ENCODE measurements at places on chromosomes 2 and 18. TPM values are rescaled to one million over a fixed set of nuclear protein-coding genes. Genes with fewer than 3 reads are reported as not detected.

The RAB27B gene
- 2.0 TPM for total RNA-seq

The KIF5C gene
- 4.4 TPM for total RNA-seq

The SFT2D3 gene
- 4.8 TPM for total RNA-seq

The TRIM54 gene
- total RNA-seq, result 0.31 TPM

The NT5DC4 gene
- total RNA-seq, result not detected

The KCNG2 gene
- total RNA-seq, result not detected

The LYG2 gene
- total RNA-seq, result not detected

The IKZF2 gene
- total RNA-seq, result 30.8 TPM

The EMILIN1 gene
- total RNA-seq, result 1.4 TPM

The INPP4A gene
- total RNA-seq, result 152 TPM

The OXER1 gene
- total RNA-seq, result not detected

GRCh38 chr2:126656431-126657147 is 631 bp downstream of the GYPC start:
- peak overlapping the region; percentile 98 for H3K27ac ChIP-seq
- peaks cover 44% of the 10 kb centered on the region for H3K36me3 ChIP-seq
- peak overlapping the region; percentile 97 for H3K4me3 ChIP-seq
- H3K27me3 ChIP-seq, result no peaks in the 10 kb centered on the region

GRCh38 chr2:239271882-239272281 is 128.9 kb downstream of the HDAC4 start:
- no peak overlapping the region for H3K27ac ChIP-seq
- no peak overlapping the region for H3K4me3 ChIP-seq
- peaks cover 18% of the 10 kb centered on the region for H3K36me3 ChIP-seq
- peaks cover 86% of the 10 kb centered on the region for H3K4me1 ChIP-seq
- DNase-seq, result no peak

DNA sequence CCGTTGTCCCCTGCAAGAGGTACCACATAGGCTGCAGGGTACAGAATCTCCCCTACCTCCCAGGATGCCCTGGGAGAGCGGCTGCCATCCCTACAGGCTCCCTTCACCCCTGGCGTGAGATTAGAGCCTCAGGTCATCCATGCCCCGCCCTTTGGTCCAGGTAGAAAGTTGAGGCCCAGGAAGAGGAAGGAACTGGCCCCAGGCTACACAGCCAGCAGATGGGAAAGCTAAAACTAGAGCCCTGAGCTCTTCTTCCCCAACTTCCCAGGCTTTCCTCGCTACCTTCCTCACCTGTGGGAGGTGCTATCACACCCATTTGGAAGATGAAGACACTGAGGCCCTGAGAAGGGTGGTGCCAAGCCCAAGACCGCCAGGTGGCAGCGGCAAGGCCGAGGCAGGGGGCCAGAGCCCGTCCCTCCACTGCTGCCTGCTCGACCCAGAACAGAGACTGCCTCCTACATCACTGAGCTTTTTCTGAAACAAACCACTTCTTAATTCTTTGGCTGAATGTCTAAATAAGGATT is 25.8 kb downstream of the CIB4 start:
- H3K27me3 ChIP-seq, result peaks cover 11% of the 10 kb centered on the region
- no peak overlapping the region for H3K27ac ChIP-seq
- H3K36me3 ChIP-seq, result no peaks in the 10 kb centered on the region
- peaks cover under 1% of the 10 kb centered on the region for H3K4me1 ChIP-seq
- DNase-seq, result no peak

GRCh38 chr2:5845798-5846330 is 153.7 kb downstream of the SOX11 start:
- no peak overlapping the region for H3K4me3 ChIP-seq
- no peak overlapping the region for H3K27ac ChIP-seq
- no peaks in the 10 kb centered on the region for H3K27me3 ChIP-seq
- no peaks in the 10 kb centered on the region for H3K4me1 ChIP-seq
- DNase-seq, result no peak
- H3K36me3 ChIP-seq, result no peaks in the 10 kb centered on the region

- no peak overlapping the region for H3K4me3 ChIP-seq
- H3K27me3 ChIP-seq, result no peaks in the 10 kb centered on the region
- no peak for DNase-seq
- H3K4me1 ChIP-seq, result peaks cover 34% of the 10 kb centered on the region
Measured at GRCh38 chr2:175175896-175176295, 5.6 kb downstream of the ATP5MC3 start.

DNA sequence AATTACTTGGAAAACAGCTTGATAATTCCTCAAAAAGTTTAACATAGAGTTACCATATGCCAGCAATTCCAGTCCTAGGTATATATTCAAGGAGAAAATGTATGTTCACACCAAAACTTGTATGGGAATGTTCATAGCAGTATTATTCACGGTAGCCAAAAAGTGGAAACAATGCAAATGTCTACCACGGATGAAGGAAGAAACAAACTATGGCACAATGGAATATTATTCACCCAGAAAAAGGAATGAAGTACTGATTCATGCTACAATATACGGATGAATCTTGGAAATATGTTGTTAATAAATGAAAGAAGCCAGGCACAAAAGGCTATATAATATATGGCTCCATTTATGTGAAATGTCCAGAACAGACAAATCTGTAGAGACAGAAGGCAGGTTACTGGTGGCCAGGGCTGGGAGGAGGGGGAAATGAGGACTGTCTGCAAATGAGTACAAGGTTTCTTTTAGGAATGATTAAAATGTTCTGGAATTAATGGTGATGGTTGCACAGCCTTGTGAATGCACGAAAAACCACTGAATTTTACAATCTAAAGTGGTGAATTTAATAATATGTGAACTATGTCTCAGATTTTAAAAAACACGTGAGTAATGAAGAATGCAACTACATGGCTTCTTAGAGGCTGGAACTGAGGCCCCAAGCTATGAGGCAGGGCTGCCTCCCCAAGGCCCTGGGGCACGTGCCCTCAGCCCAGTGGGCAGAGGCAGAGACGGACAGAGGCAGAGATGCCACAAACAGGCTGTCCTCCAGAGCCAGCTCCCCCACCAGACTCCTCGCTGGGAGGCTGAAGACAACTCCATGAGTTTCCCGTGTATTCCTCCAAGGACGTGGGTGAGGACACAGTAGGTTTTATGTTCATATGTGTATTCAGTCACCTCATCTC is 5.0 kb downstream of the LIMS2 start:
- H3K4me1 ChIP-seq, result peaks cover 4% of the 10 kb centered on the region
- H3K4me3 ChIP-seq, result no peak overlapping the region
- DNase-seq, result no peak
- peaks cover 2% of the 10 kb centered on the region for H3K36me3 ChIP-seq

DNA sequence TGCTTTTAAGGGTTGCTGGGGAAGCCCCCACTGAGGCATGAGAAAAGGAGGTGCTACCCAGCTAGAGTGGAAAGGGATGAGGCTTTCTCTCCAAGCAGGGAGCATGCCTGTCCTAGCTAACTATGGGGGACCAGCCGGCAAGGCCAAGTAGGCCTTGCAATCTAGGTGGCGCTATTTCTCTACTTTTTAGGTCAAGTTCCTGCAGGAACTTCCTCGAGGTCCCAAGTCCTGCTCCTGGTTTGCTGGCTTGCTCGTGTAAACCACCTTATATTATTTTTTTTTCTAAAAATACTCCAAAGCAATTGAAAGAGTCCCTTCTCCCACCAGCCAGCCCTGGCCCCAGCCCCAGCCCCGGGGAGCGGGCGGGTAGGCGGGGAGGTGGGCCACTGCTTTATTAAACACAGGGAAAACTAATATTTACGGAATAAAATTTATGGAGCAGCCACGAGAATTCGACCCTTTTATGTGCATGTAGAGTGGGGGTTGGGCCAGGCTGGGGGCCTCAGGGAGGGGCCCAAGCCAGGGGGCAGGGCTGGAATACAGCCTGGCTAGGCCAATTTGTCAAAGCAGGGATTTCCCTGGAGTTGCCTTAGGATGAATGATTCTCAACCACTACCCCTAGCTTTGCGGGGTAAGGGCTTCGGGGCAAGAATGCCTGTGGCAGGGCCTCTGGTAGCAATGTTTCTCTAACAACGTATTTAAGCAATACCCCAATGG is 12.8 kb upstream of the IHH start:
- peak; percentile 28 for DNase-seq
- no peaks in the 10 kb centered on the region for H3K4me1 ChIP-seq
- H3K36me3 ChIP-seq, result peaks cover 7% of the 10 kb centered on the region

DNA sequence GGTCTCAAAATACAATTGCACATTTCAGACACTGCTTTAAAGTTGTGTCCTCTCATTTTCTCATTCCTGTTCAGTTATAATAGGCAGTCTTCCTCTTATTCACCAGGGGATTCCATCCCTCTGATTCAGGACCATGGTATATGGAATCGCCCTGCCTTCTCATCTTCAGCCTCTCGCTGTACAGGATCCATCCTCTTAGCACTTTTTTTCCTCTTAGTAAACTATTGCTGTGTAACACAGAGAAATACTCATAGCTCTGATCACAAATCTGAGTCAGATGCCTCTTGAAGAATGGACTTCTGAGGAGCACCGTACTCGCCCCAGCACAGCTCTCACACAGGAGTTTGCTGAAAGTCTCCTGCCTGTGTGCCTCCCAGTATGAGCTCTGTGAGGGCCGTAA is 11.3 kb downstream of the RMP24 start:
- H3K4me3 ChIP-seq, result no peak overlapping the region
- H3K4me1 ChIP-seq, result no peaks in the 10 kb centered on the region
- H3K27ac ChIP-seq, result no peak overlapping the region
- H3K27me3 ChIP-seq, result no peaks in the 10 kb centered on the region
- H3K36me3 ChIP-seq, result peaks cover 42% of the 10 kb centered on the region

GRCh38 chr2:177629357-177630024 is 236.9 kb downstream of the AGPS start:
- no peak overlapping the region for H3K4me3 ChIP-seq
- no peak for DNase-seq
- peaks cover 13% of the 10 kb centered on the region for H3K27me3 ChIP-seq
- no peak overlapping the region for H3K27ac ChIP-seq
- H3K4me1 ChIP-seq, result no peaks in the 10 kb centered on the region
- no peaks in the 10 kb centered on the region for H3K36me3 ChIP-seq

GRCh38 chr2:132766573-132766972 is 96.6 kb upstream of the LYPD1 start:
- H3K27me3 ChIP-seq, result no peaks in the 10 kb centered on the region
- no peak overlapping the region for H3K27ac ChIP-seq
- DNase-seq, result no peak
- H3K4me3 ChIP-seq, result no peak overlapping the region
- no peaks in the 10 kb centered on the region for H3K36me3 ChIP-seq

- peak; percentile 65 for DNase-seq
- peaks cover 7% of the 10 kb centered on the region for H3K36me3 ChIP-seq
- H3K4me1 ChIP-seq, result peaks cover 30% of the 10 kb centered on the region
- peaks cover 44% of the 10 kb centered on the region for H3K27me3 ChIP-seq
- H3K4me3 ChIP-seq, result peak overlapping the region; percentile 73
Measured at GRCh38 chr18:45775241-45775676, 50.2 kb upstream of the SIGLEC15 start.

- peak within 1 kb of the TSS; percentile 90 for H3K27ac ChIP-seq
- peak; percentile 85 for DNase-seq
- H3K27me3 ChIP-seq, result no peaks in the 10 kb centered on the region
- peak within 1 kb of the TSS; percentile 80 for H3K4me3 ChIP-seq
Measured at GRCh38 chr2:230225486-230225885, at the start of gene SP140. TSS of gene SP140 (plus strand) at chr2:230225736. CDS start at chr2:230225845, 109 bp downstream.

DNA sequence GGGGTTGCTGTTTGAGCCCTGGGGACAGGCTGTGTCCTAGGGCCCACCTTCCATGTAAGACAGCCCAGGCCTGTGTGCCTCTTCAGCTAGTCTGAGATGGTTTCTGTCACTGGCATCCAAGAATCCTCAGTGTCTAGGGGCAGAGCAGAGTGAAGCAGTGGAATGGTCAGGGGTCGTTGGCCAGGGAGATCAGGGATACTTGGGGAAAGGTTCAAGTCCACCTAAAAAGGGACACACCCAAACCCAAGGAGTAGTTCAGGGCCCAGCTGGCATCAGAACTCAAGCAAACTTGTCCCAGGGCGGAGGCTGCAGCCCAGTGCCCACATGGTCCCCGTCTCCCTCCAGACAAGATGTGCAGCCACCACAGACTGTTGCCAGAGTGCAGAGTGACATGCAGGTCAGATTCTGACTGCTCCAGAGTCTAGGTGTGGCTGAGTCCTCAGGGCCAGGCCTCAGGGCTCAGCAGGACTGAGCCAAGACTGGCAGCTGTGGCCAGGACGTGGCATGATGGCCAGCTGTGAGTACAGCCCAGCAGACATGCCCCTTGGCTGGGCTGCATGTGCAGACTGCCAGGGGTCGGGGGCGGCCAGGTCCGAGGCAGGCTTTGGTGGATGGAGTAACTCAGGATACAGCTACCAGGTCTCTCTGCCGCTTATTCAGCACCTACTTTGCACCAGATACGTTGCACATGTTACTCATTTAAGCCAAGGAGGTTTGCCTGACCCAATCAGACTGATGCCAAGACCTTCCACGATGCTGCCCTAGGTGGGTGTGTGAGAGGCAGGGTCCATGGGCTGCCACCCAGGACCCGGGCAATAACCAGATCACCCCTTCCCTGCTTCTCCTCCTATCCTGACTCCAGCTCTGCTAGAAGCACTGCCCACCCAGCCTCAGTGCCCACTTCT is 146.6 kb downstream of the SMAD7 start:
- no peaks in the 10 kb centered on the region for H3K27me3 ChIP-seq
- H3K27ac ChIP-seq, result peak overlapping the region; percentile 79
- no peak for DNase-seq
- no peak overlapping the region for H3K4me3 ChIP-seq
- peaks cover 69% of the 10 kb centered on the region for H3K4me1 ChIP-seq

DNA sequence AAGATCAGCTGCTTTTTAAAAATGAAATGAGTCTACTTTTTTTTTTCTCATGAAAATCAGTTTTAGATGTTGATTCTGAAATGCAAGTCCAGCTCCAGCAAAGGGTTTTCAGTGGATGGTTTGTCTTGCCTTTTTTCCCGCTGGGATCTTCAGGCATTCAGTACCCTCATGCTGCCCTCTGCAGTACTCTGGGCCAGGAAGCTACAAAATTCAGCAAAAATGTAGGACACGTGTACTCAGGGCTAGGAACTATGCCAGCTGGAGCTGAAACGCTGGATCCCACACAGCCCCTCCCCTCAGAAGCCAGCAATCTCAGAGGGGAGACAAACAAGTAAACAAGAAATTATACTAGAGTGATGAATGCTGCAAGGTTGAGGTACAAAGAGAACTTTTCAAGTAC is 97.3 kb downstream of the MMADHC start:
- no peaks in the 10 kb centered on the region for H3K36me3 ChIP-seq
- no peak overlapping the region for H3K4me3 ChIP-seq
- H3K27ac ChIP-seq, result no peak overlapping the region
- peaks cover 3% of the 10 kb centered on the region for H3K27me3 ChIP-seq
- no peaks in the 10 kb centered on the region for H3K4me1 ChIP-seq

DNA sequence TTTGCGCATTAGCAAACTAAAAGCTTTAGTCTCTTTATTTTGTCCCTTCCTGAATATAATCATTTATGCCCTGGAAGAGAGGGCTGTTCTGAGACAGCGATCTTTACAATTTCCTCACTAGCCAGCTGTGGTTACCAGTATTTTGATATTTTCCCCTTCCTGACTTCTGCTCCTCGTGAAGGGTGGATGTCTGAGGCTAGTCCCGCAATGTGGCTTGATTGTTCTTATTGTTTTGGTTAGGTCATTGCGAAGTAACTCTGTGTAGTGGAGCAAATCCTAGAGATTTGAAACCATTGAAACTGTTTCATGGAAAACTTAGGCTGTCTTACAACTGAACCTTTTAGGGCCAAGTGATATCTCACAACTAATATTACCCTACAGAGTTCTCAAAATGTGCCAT is 2.4 kb downstream of the MRPL33 start:
- H3K4me3 ChIP-seq, result no peak overlapping the region
- H3K27ac ChIP-seq, result no peak overlapping the region
- H3K4me1 ChIP-seq, result peaks cover 32% of the 10 kb centered on the region
- peaks cover 42% of the 10 kb centered on the region for H3K36me3 ChIP-seq
- H3K27me3 ChIP-seq, result no peaks in the 10 kb centered on the region
- DNase-seq, result no peak
